CD4-positive, alpha-beta T cell (primary cell): ENCODE measurements at places on chromosomes 4 and X. TPM values are rescaled to one million over a fixed set of nuclear protein-coding genes. Genes with fewer than 3 reads are reported as not detected.
A peak's percentile ranks its signal among the peaks of the same experiment; 100 is the strongest.

Gene SPARCL1
- total RNA-seq, result not detected

Gene ARAP2
- total RNA-seq, result 63.4 TPM

DNA sequence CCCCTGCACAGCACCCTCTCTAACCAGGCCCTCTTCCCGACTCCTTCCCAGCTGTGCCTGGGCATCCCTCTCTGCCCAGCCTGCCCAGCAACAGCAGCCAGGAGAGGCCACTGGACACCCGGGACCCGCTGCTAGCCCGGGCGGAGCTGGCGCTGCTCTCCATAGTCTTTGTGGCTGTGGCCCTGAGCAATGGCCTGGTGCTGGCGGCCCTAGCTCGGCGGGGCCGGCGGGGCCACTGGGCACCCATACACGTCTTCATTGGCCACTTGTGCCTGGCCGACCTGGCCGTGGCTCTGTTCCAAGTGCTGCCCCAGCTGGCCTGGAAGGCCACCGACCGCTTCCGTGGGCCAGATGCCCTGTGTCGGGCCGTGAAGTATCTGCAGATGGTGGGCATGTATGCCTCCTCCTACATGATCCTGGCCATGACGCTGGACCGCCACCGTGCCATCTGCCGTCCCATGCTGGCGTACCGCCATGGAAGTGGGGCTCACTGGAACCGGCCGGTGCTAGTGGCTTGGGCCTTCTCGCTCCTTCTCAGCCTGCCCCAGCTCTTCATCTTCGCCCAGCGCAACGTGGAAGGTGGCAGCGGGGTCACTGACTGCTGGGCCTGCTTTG, 1.1 kb downstream of the AVPR2 start:
- no peak for DNase-seq

DNA sequence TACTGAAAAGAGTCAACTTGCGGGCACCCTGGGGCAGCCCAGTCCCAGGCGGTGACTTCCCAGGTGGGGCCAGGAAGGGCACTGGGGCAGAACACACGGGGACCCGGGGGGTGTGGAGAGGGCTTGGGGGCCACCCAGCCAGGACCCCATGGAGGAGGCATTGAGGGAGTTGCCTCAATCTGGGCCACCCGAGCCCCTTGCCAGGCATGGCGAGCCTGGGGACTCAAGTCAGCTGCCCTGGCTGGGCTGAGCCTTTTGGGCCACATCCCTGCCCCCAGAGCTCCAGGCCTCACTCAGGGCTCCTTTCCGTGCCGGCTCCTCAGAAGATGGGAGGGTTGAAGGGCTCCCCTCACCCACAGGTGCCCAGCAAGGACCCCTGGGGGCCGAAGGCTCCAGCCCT, 6.6 kb upstream of the CPLX1 start:
- DNase-seq, result no peak

DNA sequence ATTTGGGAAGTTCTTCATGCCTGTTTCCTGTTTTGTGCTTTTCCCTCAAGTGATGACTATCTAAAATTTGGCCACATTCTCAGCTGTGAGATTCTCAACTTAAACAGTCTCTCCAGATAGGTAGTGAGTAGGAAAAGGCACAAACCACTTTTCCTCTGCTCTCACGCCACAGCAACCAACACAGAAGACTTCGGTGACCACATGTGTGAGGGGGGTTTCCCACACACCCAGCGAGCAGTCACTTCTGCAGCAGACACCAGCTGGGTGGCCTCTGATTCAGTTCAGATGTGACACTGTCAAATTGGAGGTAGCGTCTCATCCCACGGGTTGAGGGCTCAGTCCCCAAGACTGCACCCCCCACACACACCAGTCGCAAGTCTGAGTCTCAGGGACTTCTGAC, 25.1 kb upstream of the CLDN34 start:
- DNase-seq, result peak; percentile 33

Gene PDE5A
- 0.11 TPM for total RNA-seq

Gene RNF175
- 1.8 TPM for total RNA-seq

- no peak for DNase-seq
These were observed 149.8 kb downstream of the GBA3 start for GRCh38 chr4:22842360-22843018.

Gene ATP1B4
- not detected for total RNA-seq

Gene IL2
- total RNA-seq, result 4.7 TPM

GRCh38 chr4:48085821-48086589, 48.0 kb downstream of the TXK start:
- no peak for DNase-seq

DNA sequence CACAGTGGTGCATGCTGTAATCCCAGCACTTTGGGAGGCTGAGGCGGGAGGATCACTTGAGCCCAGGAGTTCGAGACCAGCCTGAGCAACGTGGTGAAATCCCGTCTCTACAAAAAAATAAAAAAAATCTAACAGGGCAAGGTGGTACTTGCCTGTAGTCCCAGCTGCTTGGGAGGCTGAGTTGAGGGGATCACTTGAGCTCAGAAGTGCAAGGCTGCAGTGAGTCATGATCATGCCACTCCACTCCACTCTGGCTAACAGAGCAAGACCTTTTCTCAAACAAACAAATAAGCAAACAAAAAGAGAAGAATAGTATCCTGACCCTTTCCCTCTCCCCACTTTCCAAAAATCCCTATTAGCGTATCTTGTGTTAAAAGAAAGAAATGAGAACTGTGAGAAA, 52.7 kb downstream of the NPY1R start:
- no peak for DNase-seq

- no peak for DNase-seq
These were observed 506.0 kb upstream of the FAM241A start for GRCh38 chr4:111639120-111639690.
